Caudate nucleus (tissue), 63 donors: ENCODE measurements at places on chromosomes 2 and 18.

DNA sequence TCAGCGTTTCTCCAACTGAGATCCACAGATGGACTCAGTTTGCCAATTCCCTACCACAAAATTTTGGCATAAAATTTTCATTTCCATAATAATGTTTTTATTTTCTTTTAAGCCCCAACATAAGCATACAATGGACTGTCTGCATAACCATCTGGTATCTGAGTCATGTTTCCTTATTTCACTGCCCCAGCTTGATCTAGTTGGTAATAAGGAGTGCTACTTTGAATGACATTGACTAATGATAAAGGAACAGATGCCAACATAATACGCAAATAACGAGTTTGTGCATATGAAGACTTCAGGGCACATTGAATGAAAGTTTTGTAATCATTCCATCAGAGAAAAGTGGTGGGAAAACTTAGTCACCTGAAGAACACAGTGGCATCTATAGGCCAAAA is 8.8 kb upstream of the MBD2 start:
- DNase-seq: no peak

DNA sequence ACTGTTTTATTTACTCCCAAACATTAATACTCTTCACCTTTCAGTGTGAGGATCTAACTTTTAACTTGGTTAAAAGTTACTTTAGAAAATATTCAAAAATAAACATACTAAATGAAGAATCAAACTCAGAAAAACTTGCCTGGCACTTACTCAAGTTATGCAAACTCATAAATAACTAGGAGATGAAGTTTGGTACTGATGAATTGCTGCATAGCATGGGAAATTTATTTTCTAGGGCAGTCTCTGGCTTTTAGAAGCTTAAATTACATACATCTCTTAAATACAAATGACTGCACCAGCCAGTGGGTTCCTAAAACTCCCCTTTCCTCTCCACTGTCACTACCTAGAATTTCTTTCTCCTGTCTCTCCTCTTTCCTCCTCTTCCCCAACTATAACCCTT is 46.7 kb upstream of the CREB1 start:
- no peak for DNase-seq

DNA sequence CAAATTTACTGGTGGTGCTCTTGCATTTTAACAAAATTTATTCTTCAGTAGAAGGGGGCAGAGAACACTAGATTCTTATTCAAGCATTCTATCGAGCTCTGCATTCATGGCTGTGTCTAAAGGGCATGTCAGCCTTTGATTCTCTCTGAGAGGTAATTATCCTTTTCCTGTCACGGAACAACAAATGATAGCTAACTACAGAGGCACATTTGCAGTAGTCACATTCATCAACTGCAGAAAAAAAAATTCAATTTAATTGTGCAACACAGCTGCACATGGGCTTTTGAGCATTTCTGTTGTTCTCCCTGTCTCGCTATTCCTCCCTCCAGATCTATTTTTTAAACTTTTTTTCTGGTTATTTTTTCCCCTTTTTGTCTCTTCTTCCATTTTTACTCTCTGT is 13.0 kb upstream of the DLX1 start:
- DNase-seq: no peak

DNA sequence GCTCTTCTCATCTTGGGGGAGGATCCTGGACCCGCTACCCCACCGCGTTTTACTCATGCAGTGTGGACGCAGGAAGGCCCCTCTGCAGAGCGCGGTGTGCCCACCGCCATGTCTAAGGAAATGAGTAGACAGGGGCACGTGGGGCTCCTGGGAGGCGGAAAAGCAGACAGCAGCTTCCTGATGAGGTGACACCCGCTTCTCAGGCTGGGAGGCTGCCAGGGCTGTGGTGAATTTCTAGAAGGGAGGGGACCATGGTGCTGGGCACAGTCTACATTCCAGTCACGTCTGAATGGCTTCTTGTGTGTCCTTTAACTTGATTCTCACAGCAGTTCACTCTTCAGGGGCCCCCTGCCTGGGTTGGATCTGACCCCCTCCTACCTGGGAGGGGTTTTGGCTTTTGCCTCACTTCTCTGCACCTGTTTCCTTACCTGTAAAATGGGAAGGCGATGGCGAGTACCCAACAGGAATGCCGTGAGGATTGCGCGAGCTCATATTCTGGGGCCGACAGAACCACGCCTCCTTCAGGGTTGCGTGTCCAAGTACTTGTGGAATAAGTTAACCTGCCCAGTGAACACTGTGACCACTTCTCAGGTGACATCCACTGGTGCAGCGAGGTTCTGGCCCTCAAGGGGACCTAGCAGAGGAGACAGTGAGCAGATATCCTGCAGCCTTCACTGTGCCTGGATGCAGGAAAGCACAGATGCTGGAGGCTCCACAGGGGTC is 32.3 kb upstream of the MBP start:
- DNase-seq: no peak

DNA sequence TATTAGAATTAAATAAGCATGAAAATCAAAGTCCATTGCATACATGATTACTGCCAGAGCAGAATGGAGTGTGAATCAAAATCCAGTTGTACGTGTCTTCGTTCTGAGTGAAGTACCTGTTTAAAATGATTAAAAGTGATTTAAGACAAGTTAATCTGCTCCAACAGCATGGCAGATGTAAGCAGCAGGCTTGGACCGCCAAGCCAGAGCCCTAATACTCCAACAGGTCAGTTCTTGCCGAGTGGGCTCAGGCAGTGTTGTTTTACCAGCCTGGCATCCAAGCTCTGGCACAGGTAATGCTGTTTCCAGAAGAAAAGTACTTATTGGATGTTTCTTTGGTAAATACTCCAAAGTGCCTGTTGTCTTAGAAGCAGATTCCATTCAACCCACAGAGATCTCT is 171.4 kb upstream of the EPAS1 start:
- DNase-seq: no peak

- DNase-seq: no peak
These were observed 85.8 kb downstream of the EPAS1 start for GRCh38 chr2:46383113-46383395.

- no peak for DNase-seq
These were observed 150.5 kb upstream of the NCKAP5 start for GRCh38 chr2:133718688-133719201.

- no peak for DNase-seq
These were observed 147.8 kb downstream of the EN1 start for GRCh38 chr2:118699447-118700175.

DNA sequence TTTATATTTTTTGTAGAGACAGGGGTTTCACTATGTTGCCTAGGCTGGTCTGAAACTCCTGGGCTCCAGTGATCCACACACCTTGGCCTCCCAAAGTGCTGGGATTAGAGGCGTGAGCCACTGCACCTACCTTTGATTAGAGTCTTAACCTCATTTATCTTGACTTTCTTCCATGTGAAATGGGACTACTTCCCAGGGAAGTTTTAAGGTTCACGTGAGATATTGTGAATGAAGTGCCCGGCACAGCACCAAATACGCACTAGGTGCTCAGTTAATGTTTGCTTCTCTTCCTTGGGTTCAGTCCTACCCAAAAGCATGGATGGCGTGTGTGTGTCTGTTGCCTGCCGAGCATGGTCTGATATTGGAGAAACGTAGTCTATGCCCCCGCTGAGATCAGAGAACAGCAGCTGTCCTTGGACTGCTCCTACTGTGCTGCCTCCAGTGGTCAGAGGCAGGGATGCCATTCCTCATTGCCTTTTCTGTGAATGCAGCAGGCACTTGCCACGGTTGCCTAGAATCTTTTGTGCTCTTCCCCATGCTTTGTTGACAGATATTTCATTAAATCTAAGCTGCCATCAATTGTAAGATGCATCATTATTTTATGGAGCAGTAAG is 12.3 kb upstream of the TFCP2L1 start:
- DNase-seq: no peak

DNA sequence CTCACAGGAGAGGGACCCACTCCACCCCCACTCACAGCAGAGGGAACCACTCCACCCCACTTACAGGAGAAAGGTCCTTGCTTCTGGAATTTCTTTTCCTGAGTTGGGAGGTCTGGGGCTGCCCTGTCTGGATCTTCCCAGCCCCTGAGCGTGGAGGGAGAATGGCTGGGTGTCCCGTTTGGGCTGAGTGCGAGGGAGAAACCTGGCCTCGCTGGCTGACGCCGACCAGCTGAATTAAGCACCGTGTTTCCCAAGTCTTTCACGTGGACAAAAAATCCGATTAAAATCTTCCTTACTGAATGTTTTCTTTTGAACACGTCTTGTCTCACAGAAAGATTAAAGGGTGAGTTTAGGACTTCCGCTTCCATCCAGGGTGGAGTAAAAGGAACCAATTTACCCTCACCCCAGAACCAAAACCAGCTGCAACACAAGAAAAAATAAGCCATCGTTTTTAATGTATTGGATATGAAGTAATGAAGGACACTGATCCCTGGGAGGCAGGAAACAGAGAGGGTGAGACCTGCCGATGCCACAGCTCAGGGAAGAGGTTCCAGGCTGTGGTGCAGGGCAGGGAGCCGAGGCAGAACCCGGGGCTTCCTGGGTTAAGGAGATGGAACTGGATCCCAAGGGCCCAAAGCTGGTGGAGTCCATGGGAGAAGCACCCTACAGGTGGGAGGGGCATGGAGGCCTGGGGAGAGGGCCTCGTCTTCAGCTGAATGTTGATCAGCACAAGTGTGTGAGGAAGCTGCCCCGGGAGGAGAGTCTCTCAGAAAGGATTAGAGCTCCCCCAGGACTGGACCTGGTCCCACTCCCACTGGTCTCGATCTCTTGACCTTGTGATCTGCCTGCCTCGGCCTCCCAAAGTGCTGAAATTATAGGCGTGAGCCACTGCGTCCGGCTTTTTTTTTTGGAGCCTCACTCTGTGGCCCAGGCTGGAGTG is 60.3 kb downstream of the RTP5 start:
- no peak for DNase-seq

DNA sequence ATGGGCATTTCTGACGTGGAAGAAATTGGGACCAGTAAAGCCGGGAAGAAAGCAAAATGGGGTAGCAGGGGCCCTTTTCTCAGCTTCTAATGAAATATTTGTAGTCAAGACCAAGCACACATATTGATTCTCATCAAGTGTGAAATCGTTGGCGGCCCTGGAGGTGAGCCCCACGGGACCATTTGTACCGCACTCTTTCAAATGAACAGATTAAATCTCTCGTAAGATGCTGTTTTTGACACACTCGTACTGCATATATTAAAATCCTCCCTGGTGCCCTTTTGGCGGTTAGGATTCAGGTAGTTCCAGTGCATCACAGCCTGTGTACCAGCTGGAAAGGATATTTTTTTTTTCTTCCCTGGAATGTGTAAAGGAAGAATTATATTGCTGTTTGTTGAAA is 9.9 kb upstream of the MYL1 start:
- DNase-seq: no peak

- no peak for DNase-seq
These were observed 87.1 kb downstream of the POLE4 start for GRCh38 chr2:75045526-75046050.

- no peak for DNase-seq
These were observed 74.4 kb downstream of the SOX11 start for GRCh38 chr2:5766561-5766960.

GRCh38 chr18:39732918-39733317 is 2167.3 kb upstream of the CELF4 start:
- DNase-seq: no peak

DNA sequence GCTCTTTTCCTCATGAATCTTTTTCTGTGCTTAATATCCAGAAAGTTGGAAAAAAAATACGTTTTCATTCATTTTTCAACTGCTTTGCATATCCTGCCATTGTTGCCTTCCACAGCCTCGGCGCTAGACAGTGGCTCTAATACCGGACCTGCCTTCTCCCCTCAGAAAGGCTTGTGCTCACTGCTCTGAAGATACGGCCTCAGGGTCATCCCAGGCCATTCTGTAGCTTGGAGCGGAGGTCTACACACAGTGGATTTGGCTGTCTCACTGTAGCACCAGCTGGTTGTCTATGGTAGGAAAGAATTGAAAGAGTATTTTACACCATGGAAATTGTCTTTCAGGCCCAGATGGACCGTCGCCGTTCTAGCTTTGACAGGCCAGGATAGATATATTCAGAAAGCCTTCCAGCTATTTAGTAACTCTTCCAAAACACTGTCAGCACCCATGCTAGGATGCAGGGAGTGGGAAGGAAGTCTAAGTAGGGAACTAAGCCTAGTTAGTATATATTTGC is 242.0 kb downstream of the TMEM182 start:
- no peak for DNase-seq

DNA sequence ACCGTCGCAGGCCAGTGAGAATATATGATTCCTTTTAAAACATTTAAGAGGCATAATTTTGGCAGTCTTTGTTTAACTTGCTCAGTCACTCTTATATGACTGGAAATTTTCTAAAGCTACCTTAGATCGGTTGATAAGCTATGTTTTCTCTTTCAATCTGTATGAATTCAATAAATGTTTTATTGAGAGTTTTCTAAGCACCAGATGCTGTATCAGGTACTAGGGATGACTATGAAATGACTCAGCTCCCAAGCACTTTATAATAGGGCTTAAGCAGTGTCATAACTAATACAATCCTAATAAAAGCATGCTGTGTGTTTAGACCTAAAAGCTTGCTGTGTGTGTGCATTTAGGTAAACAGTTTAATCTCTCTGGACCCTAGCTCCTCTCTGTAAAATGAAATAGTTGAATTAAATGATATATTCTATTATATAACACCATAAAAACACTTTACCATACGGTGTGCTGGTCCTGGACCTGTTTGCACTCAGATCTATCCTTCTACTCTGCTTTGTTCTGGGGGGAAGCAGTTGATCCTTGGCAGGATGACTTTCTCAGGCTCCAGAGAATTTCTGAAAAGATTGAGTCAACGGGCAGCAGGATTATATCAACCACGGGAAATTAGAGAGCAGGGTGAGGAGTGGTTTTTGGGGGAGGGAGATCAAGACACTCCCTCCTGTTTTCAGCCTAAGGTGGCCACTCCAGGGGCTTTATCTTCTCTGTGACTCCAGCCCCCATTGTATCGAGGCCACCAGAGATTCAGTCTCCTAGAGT is 26.1 kb upstream of the SLC38A11 start:
- DNase-seq: no peak

- no peak for DNase-seq
These were observed 23.9 kb downstream of the SNTG2 start for GRCh38 chr2:974502-974901.

- DNase-seq: no peak
These were observed 437.2 kb upstream of the PKDCC start for GRCh38 chr2:41610501-41611190.

GRCh38 chr2:164808776-164809175 is 32.8 kb downstream of the COBLL1 start:
- DNase-seq: no peak

DNA sequence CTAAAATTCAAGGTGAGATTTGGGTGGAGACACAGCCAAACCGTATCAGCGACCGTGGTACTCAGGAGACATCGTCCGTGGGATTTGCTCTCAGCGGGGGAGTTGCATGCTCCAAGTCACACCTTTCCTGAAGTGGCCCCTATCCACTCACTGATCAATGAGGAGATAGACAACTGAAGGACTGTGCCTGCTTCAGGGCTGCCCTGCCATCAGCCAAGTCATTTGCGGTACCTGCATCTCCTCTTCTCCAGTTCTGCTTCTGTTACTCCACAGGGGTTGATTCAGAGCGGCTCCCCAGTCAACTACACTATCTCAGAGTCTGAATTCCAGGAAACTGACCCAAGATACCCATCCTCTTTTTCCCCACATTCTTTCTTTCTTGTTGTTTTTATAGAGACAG is 184.1 kb downstream of the MREG start:
- DNase-seq: no peak

GRCh38 chr2:23637011-23637778 is 252.2 kb downstream of the KLHL29 start:
- no peak for DNase-seq
